KBM-7 (cell line): ENCODE measurements at places on chromosomes 2 and 18.
A peak's percentile ranks its signal among the peaks of the same experiment; 100 is the strongest.

GRCh38 chr18:2572171-2572569 lies 813 bp downstream of the NDC80 start:
- peak; percentile 19 for DNase-seq

GRCh38 chr18:44701227-44701626 lies 20.5 kb downstream of the SETBP1 start:
- no peak for DNase-seq

GRCh38 chr18:42174909-42175308 lies 219.9 kb downstream of the PIK3C3 start:
- peak; percentile 58 for DNase-seq

GRCh38 chr18:10893761-10894160 lies 255.6 kb downstream of the PIEZO2 start:
- DNase-seq: no peak

- no peak for DNase-seq
Measured at GRCh38 chr2:70936165-70936978, 672 bp downstream of the ATP6V1B1 start.

DNA sequence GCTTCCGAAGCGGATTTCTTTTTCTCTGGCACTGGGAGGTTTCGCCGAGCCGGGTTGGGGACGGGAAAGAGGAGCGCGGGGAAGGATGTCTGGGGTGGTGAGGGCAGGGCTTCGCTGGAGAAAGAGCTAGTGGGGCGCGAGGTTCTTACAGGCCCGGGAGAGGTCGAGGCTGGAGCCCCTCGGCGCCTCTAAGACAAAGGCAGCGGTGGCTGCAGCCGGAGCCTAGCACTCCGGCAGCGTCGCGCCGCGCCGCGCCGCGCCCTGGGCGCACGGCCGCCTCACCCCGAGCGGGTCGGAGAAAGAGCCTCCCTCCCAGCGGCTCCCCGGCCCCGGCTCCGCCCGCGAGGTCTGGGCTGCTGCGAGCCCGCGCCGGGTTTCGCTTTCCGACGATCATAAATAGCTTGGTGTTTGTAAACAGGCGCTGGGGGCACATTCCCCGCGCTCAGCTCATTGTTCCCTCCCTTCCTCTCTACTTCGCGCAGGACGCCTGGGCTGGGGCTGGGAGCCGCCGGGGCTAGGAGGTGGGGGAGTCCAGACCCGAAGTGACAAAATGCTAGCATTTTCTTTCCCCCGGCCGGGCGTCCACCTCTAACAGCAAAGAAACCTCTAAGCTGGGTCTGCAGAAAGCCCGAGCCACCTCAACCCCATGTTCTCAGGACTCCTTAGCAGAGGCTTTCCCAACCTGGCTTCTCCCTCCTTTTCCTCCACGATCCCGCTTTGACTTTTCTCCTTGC lies 813 bp upstream of the MEIS1 start:
- DNase-seq: peak; percentile 68

DNA sequence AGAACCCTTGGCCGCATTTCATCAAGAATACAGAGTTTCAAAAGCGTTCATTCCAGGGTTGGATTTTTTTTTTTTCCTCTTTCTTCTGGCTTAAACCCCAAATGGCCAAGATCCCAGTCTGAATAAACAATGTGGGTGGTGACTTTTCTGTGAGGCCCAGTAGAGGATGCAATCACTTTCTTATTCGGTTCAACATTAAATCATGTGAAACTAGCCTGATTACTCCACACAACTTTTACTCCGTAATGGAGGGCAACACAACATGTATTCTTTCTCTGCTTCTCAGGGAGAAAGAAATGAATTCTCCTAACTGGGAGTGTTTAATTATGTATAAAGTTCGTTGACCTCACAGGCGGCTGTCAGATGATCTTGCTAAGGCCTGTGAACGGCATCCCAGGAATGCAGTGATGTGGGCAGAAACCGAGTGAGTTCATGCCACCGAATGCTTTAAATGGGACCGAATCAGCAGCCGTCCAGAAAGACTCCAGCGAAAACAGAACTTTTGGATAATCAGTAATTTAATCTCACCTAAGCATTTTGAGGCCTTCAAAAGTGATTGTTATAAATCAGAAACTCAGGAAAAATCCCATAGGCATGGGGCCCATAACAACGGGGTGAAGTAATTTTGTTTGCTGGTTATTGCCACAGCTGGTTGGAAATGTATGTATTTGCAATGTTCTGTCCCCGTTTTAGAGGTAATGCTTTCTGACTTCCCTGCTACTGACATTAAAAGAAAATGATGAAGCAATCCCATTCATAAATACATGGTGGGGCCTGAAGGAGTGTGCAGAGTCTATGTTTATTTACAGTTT lies 81.5 kb downstream of the BCL2 start:
- no peak for DNase-seq

GRCh38 chr2:33810046-33810835 lies 211.1 kb upstream of the FAM98A start:
- DNase-seq: no peak

- DNase-seq: no peak
Measured at GRCh38 chr2:2892892-2893291, 484.7 kb downstream of the EIPR1 start.

- peak; percentile 81 for DNase-seq
Measured at GRCh38 chr2:24409700-24410556, 49.6 kb upstream of the ITSN2 start.

- DNase-seq: peak; percentile 35
Measured at GRCh38 chr18:76621782-76622495, 126.9 kb upstream of the ZNF516 start.

DNA sequence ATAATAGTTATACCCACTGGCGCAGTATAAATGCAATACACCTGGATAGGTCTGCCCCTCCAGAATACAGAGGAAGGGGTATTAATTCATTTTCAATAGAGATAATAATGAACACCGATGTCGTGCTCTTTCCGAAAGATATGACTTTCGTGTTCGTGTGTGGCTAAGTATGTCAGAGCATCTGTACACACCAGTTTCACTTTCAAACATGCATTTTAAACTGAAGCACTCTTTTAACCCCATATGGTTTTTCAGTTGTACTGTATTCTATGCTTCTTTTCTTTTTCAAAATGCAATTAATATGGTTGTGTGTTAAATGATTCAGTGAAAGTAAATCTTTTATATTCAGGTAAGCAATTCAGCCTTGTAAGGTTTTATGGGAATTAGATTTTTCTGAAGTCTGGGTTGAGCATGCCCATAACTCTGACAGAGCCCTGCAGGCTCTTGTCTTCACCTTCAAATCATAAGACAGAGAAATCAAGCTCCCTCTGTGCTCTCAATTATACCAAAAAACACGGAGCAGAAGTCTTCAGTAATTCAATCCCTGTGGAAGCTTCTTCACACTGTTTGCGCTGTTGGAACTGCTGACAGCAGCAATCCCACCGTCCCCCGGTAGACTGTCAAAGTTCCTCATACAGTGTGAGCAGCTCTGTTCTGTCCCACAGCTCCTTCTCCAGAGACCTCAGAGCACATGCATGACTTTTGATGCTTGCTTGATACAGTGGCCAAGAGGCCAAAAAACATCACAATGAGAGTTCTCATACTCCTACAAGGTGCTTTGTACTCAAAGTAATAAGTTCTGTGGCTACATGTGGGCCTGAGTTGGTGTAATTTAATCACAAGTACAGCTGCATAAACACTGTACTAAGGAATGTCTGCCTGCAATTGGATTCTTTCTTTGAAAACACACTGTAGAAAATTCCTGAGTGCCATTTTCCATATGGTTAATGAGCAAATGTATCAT lies 186.8 kb downstream of the ZNF521 start:
- peak; percentile 45 for DNase-seq
